Inflammatory macrophage (primary cell): ENCODE measurements at places on chromosomes 16 and 17.
A peak's percentile ranks its signal among the peaks of the same experiment; 100 is the strongest.

GRCh38 chr17:7830616-7831015, 3.4 kb upstream of the KDM6B start:
- DNase-seq = no peak

DNA sequence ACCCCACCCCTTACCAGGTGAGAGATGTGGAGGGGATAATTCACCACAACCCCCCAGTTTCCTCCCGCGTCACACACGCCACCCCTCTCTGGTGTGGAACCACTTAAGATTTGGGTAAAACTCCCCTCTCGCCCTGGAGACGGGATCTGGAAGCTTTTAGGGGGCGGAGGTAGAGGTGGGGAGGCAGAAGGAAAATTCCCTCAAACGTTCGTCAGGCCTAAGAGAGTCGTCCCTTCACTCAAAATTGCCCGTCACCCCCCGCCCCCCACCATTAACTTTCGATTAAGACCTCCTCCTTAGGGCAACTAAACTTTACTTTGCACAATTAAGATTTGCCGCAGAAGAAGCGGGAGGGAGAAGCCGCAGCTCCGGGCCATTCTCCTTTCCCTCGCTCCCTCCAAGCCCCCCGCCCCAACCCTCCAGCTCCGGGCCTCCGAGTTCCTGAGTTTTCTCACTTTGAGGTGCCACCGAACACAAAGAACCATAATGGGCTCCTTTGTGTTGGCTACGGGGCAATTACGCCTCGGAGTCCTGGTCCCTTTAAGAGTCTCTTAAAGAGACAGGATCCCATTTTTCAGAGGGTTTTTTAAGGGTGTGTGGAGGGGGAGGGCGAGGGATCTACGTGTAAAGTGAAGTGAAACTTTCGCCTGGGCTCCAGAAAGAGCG, 985 bp upstream of the FZD2 start:
- peak; percentile 40 for DNase-seq

GRCh38 chr16:12879812-12880211, 21.6 kb upstream of the SHISA9 start:
- no peak for DNase-seq

- no peak for DNase-seq
Observed at GRCh38 chr16:51048544-51048943, 102.5 kb downstream of the SALL1 start.

DNA sequence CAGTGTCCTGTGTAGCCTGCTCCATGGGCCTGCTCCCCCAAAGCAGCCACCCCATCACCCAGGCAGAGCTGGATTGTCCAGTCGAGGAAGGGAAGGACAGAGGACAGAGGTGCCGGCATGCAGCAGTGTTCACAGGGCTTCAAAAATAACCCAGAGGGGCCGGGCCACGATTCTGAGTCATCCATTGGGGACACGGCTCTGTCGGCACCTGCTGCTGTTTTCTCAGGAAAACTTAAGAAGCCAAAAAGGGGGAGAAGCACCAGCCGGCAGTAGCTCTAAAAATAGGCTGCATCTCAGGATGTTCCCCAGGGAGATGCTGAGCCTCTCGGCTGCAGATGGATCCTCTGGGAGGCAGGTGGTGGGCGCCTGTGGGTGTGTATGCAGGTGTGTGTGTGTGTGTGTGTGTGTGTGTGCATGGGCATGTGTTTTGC, 1.6 kb downstream of the CA7 start:
- DNase-seq = no peak

GRCh38 chr17:13635951-13636350, 34.2 kb upstream of the HS3ST3A1 start:
- DNase-seq = peak; percentile 40

DNA sequence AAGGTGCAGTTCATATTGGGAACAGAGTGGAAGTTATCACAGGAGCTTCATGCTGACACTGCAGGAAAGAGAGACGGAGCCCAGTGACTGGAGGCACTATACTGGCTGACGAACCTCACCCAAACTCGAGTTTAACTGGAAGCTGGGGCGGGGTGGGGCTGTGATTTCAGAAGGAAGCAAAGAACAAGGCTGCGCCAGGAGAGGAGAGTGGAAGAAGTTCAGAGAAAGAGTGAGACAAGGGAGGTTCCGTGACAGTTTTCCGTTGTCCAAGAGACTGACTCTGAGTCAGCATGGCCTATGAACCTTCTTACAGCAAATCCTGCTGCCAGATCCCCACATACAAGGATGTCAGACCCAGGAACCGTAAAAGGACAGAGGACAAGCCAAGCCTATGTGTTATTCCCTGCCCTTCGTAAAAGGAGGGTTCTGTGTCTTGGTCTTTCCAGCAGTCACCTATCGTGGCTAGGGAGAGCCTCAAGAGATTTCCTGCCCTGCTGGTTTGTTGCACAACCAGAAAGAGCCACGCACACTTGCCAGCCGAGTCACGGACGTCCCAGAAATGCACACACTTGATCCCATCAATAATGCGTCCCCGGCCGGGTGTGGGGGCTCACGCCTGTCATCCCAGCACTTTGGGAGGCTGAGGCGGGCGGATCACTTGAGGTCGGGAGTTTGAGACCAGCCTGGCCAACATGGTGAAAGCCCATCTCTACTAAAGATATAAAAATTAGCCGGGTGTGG, 5.1 kb downstream of the PITPNA start:
- DNase-seq = no peak

DNA sequence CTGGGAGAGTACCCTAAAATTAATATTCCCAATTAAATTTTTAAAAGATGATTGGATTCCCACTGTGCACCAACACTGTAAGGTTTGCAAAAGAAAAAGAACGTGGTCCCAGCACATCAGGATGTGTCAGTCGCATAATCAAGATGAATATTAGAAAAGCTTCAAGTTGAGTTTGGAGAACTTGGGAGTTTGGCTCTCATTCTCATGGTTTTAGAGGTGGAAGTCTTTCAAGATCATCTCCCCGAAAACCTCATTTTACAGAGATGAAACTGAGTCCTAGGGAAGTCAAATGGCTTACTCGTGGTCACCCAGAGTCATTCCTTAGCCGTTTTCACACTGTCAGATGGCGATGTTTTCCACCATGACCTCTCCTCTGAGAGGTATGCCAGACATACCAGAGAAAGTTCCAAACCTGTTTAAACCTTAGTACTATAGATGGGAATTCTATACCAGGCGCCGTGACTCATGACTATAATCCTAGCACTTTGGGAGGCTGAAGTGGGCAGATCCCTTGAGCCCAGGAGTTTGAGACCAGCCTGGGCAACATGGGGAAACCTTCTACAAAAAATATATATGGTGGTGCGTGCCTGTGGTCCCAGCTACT, 1.2 kb downstream of the SEC14L1 start:
- no peak for DNase-seq

GRCh38 chr17:20179041-20179440, 169.9 kb downstream of the SPECC1 start:
- DNase-seq = no peak
